Mucosa of gallbladder (tissue), 1 donor: ENCODE measurements at places on chromosomes 6 and 20. TPM values are rescaled to one million over a fixed set of nuclear protein-coding genes. Genes with fewer than 3 reads are reported as not detected.

The GINS1 gene
- 1.4 TPM for total RNA-seq

The NUS1 gene
- 26.5 TPM for total RNA-seq

The ZNF341 gene
- total RNA-seq = 5.8 TPM

The HUS1B gene
- total RNA-seq = 0.46 TPM

The CAPN11 gene
- 0.95 TPM for total RNA-seq

The ENPP4 gene
- total RNA-seq = 18.0 TPM

The BCAS1 gene
- 13.2 TPM for total RNA-seq

The GHRH gene
- total RNA-seq = not detected

The KCNS1 gene
- 11.2 TPM for total RNA-seq

The GFRA4 gene
- not detected for total RNA-seq

The ZNF311 gene
- 2.8 TPM for total RNA-seq

The LTB gene
- 4.9 TPM for total RNA-seq

The RPS18 gene
- total RNA-seq = 1,438 TPM

The NFATC2 gene
- total RNA-seq = 11.4 TPM

The PAK5 gene
- 12.5 TPM for total RNA-seq

The RNF39 gene
- total RNA-seq = 2.5 TPM

The HLA-DOA gene
- 8.4 TPM for total RNA-seq

DNA sequence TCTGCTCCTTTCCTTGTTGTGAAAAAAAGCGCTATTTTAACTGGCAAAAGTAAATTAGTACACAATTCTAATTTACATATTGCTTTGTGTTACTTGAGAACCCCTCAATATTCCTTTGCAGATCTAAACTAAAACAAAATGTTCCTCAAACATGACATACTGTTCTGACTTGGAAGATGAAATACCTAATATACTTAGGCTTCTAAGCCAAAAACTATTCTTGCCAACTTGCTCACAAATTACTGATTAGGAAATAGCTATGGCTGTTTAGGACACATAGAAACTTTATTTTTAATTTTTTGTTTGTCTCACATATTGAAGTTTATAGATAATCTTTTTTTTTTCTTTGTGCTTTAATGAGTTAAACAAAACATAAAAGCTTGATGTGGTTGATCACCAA lies 542.2 kb downstream of the GRIK2 start:
- no peak for DNase-seq

GRCh38 chr6:154548130-154548830 lies 37.8 kb upstream of the CNKSR3 start:
- no peak for DNase-seq

DNA sequence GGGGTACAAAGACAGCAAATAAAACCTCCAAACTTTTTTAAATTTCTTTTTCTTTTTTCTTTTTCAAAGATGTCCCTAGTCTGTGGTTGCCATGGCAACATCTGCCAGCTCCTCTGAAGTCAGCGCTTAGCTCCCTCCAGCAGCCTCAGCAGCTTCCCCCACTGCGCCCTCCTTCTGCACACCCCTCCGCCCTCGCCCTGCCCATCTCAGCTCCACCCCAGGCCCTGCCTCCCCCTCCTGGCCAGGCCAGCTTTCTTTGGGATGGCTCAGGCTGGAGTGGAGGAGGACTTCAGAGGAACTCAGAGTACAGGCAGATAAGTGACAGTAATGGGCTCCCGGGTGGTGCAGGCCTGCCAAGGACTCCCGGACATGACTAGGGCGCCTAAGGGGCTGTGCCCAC lies 104.6 kb downstream of the LRFN2 start:
- DNase-seq = no peak

DNA sequence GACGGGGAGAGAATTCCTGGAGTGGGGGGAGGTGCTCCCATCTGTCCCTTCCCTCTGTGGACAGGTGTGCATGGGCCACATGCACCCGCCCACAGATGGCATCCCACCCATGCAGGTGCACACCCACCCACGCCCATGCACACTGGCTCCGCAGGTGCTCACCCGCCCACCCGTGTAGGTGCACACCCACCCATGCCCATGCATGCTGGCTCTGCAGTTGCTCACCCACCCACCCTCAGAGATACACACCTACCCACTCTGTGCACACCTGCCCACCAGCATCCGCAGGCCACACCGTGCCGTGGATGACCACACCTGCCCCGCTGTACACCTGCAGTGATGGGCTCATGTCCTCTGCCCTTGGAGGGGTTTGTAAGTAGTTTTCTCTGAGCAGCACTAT lies 132.0 kb downstream of the PHACTR3 start:
- no peak for DNase-seq

GRCh38 chr6:41779336-41779735 lies 364 bp downstream of the FRS3 start:
- DNase-seq = no peak

- no peak for DNase-seq
These were observed 13.1 kb downstream of the UQCC1 start for GRCh38 chr20:35398660-35399144.

- DNase-seq = no peak
These were observed 546.1 kb upstream of the MAN1A1 start for GRCh38 chr6:119895626-119896025.

GRCh38 chr6:158018041-158018771 lies 36.5 kb downstream of the SYNJ2 start:
- no peak for DNase-seq

GRCh38 chr6:38974389-38975151 lies 74.0 kb upstream of the GLP1R start:
- no peak for DNase-seq

DNA sequence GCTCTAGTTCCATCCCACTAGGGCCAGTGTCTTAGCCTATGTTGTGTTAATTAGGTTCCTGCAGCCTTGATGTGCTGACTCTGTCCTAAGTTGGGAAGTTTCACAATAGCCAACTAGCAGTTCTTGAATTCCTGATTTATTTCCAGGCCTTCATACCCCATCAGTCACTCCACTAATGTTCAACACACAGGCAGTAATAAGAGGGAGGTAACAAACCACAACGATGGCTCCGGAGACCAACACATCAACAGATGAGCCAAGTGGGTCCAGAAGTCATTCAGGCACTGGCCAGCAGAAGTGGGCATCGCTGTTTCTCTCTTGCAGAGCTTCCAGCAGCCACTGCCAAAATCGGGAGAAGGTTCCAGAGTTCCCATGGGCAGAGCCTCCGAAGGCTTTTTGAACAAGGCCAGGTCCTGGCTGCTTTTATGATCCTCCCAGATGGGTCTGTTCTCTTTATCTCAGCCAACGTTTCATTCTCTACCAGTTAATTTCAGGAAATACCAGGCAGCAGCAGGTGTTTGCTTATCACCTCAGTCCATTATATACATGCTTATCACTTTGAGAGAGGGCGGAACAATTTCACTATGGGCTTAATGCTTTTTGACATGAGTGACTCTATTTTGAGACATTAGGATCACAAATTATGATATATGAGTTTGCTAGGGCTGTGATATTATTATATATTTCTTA lies 48.5 kb upstream of the NOP56 start:
- DNase-seq = no peak

GRCh38 chr6:36596356-36596755 lies 2.2 kb downstream of the SRSF3 start:
- DNase-seq = no peak

GRCh38 chr6:25963426-25964123 lies 973 bp downstream of the TRIM38 start:
- DNase-seq = no peak

- DNase-seq = no peak
These were observed 29.4 kb downstream of the UTRN start for GRCh38 chr6:144314562-144314961.

- DNase-seq = peak; percentile 52
These were observed at the start of gene SLC44A4 for GRCh38 chr6:31878726-31879125. Gene SLC44A4 (minus strand): TSS chr6:31878997. CDS start chr6:31878980, 17 bp downstream.

GRCh38 chr6:146957181-146958093 lies 246.8 kb upstream of the STXBP5 start:
- DNase-seq = no peak

DNA sequence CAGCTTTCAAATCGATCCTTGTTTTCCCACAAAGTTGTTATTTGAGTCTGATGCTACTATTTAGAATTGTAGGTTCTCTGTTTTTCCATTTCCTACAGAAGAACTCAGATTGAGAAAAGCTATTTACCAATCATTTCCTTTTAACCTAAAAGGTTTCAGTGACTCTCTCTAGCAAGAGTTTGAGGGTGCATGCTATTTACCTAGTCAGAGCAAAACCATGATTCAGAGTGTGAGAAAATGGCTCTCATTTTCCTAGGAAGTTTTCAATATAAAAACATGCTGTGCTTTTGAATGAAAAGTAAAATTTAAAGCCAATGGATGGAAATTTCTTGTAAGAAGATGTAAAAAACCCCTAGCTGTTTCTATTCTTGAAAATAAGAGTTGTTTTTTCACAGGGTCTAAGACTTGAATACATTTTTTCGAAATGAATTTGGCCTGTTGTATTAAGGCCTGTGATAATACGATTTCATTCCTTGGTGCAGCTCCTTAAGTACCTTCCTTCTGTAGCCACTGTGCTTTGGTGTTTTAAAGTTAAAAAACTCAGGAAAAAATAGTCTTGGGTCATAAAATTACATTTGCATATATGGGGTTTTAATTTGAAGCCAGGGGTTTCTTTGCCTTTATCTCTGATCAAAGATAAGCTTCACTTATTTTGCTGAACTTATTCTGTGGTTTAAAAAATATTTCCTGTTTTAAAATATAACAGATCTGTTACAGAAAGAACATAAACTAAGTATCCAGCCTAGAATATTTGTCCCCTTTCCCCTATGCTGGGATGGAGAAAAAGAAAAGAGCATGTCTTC lies 18.0 kb upstream of the RSPH3 start:
- DNase-seq = no peak

DNA sequence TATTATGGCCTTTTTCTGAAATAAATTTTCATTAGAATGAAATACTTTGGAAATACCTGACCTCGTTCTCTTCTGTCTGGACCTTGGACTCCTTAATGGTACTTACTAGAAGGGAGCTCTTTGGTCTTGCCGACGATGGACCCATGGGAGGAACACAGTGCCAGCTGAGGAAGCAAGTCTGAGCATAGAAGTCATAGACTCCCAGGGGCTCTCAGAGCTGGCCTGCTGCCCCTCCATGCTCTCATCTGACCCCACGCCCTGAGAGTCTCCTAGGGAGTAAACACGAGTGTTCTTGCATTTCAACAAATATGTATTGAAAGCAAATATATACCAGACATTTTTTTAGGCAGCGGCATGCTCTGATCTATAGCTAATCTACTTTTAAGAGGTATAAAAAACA lies 87.8 kb downstream of the PLEKHG1 start:
- DNase-seq = peak; percentile 51

- no peak for DNase-seq
These were observed 191.5 kb downstream of the LRFN2 start for GRCh38 chr6:40395698-40396076.

DNA sequence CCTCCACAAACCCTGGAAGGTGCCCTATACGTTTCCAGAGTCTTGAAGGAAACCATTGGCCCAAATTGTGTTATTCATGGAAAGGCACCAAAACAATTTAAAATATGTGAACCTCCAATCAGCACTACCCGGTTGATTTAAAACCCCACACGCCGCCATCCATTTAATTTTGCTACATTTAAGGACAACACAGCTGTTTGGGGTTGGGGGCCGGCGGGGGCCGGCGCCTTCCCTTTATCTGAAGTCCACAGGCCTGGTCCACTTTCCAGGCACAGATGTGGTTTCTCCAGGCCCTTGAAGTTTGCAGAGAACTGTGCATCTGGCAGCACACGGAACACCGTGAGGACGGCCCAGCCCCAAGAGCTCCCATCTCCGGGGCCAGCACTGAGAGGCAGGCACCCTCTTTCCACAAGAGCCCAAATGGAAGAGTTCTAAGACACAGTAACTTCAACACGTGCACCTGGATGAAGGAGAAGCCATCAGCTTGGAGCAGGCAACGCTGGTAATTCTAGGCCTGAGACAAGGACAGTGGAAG lies 16.8 kb upstream of the FRMD1 start:
- DNase-seq = no peak

- DNase-seq = no peak
These were observed 14.8 kb downstream of the KIAA1755 start for GRCh38 chr20:38245753-38246152.

DNA sequence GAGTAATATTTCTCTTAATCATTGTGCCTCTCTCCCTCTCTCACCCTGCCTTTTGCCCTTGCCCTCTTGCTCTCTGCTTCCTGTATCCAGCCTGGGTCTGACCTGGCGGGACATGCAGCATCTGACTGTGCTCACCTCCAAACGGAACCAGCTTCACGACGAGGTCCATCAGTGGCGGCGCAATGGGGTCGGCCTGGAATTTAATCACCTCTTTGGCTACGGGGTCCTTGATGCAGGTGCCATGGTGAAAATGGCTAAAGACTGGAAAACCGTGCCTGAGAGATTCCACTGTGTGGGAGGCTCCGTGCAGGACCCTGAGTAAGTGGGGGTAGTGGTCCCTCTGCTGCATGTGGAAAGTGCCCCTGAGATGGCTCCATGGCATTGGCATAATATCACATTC lies 65.9 kb downstream of the BFSP1 start:
- no peak for DNase-seq

GRCh38 chr6:98039904-98040607 lies 757.0 kb upstream of the MMS22L start:
- no peak for DNase-seq

GRCh38 chr6:31158863-31159855 lies 770 bp downstream of the TCF19 start:
- DNase-seq = no peak

DNA sequence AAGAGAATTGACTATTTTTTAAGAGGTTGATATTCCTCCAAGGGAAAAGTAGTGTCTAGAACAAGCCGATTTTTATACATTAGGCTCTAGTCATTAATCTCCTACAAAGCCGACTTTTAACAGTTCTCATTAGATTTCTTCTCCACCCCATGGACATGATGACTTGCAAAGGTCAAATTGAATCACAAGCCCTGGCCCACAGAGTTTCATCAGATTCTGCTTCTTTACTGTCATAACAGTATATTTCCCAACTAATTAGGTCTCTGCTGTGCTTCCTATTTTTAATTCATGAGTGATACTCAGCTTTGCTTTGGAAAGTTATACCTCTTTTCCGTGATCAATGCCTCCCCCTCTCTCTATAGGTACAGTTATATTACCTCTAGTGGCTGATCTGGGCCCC lies 90.6 kb upstream of the ADGRB3 start:
- no peak for DNase-seq

DNA sequence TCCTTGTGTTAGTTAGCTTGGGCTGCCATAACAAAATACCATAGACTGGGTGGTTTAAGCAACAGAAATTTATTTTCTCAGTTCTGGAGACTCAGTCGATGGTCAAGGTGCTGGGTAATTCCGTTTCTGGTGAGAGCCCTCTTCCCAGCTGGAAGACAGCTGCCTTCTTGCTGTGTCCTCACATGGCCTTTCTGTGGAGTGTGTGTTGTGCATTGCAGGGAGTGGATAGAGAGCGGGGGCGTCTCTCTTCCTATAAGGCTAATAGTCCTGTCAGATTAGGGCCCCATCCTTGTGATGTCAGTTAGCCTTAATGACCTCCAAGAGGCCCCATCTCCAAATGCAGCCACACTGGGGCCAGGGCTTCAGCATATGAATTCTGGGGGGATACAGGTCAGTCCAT lies 19.2 kb downstream of the CHMP4B start:
- no peak for DNase-seq

GRCh38 chr6:154715446-154715845 lies 17.8 kb upstream of the SCAF8 start:
- DNase-seq = no peak
